ENCODE measurements at places on chromosomes 1 and 21. TPM values are rescaled to one million over a fixed set of nuclear protein-coding genes. Genes with fewer than 3 reads are reported as not detected.

NBPF11 gene
- total RNA-seq = 10.1 TPM

SYNC gene
- total RNA-seq = not detected

DIRAS3 gene
- total RNA-seq = not detected

ANGPTL1 gene
- total RNA-seq = not detected

PRUNE1 gene
- 13.9 TPM for total RNA-seq

UAP1 gene
- total RNA-seq = 21.6 TPM

CELA2B gene
- total RNA-seq = not detected

SLC45A3 gene
- total RNA-seq = 0.23 TPM

SYDE2 gene
- 1.5 TPM for total RNA-seq

NTPCR gene
- 30.6 TPM for total RNA-seq

ALX3 gene
- total RNA-seq = not detected

PTPN7 gene
- 303 TPM for total RNA-seq

SLC5A9 gene
- total RNA-seq = not detected

ALPL gene
- not detected for total RNA-seq

FCRL4 gene
- total RNA-seq = not detected

RHCE gene
- 0.41 TPM for total RNA-seq

CRNN gene
- total RNA-seq = not detected

CRYAA gene
- total RNA-seq = not detected

ADGRL2 gene
- total RNA-seq = not detected

CDC42BPA gene
- total RNA-seq = 8.8 TPM

RPL22 gene
- 464 TPM for total RNA-seq

MFAP2 gene
- not detected for total RNA-seq

BRDT gene
- total RNA-seq = not detected

LMNA gene
- 98.8 TPM for total RNA-seq

HSPG2 gene
- total RNA-seq = 0.91 TPM

AADACL4 gene
- total RNA-seq = not detected

NCAM2 gene
- 0.02 TPM for total RNA-seq

LCE1F gene
- total RNA-seq = not detected

CATSPER4 gene
- not detected for total RNA-seq

PLA2G5 gene
- total RNA-seq = not detected

KLF17 gene
- not detected for total RNA-seq

KCNJ9 gene
- not detected for total RNA-seq

PLA2G2F gene
- not detected for total RNA-seq

LAX1 gene
- total RNA-seq = 12.7 TPM

BTBD19 gene
- 9.7 TPM for total RNA-seq

KDF1 gene
- not detected for total RNA-seq

DCDC2B gene
- total RNA-seq = not detected

ZFP69B gene
- total RNA-seq = 2.8 TPM

CA6 gene
- 0.55 TPM for total RNA-seq

TSPEAR gene
- total RNA-seq = not detected

KIF14 gene
- total RNA-seq = 24.4 TPM

SSR2 gene
- total RNA-seq = 268 TPM

CDK11B gene
- 35.6 TPM for total RNA-seq

Measured in T-helper 2 cell treated with Interferon-gamma antibody and Interleukin-4, amounts not matched to agents 100 ng/mL and 5 ng/mL, for 36 hours (primary cell).